ENCODE measurements at places on chromosomes 5 and 9.

- DNase-seq = no peak
These were observed 106.8 kb upstream of the NREP start for GRCh38 chr5:111863801-111864200.

GRCh38 chr9:38747067-38747466 lies 27.1 kb upstream of the FAM240B start:
- DNase-seq = no peak

DNA sequence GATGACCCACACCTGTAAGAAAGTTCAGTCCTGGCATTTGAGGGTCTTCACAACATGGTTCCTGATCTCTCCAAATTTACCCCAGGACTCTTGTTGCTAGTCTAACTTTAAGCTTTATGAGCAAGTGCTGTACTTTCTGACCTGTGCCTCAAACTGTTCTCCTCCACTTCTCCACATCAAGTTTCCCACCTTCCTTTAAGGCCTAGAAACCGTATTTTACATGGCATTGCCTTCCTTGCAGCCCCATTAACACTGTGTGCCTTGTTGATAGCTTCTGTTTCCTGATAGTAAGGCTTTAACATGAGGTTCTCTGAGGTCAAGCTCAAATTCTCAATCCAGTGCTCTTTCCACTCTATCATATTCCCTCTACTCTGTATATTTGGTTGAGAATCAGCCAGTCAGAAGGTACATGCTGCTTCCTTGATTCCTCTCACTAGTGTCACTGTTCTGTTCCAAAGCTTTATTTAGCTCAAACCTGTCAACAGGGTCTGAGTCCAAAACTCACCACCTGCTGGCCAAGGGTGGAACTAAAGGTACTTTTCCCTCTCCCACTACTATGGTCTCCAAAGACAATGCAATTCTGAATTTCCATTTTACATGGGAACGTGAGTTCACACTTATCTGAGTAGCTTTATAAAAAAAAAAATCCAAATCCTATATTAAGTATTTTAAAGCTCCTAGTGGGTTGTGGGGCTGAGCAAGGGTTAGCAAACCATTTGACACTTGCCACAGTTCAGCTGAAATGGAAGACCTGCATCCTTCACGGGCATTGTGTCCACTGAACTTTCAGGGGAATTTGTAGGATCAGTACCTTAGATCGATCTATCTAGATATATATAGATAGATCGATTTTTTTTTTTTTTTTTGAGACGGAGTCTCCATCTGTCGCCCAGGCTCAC lies 21.1 kb downstream of the VCP start:
- no peak for DNase-seq

- no peak for DNase-seq
These were observed 17.2 kb upstream of the SLC25A51 start for GRCh38 chr9:37921168-37921510.
